ENCODE measurements at places on chromosomes 12 and 14.
A peak's percentile ranks its signal among the peaks of the same experiment; 100 is the strongest.

DNA sequence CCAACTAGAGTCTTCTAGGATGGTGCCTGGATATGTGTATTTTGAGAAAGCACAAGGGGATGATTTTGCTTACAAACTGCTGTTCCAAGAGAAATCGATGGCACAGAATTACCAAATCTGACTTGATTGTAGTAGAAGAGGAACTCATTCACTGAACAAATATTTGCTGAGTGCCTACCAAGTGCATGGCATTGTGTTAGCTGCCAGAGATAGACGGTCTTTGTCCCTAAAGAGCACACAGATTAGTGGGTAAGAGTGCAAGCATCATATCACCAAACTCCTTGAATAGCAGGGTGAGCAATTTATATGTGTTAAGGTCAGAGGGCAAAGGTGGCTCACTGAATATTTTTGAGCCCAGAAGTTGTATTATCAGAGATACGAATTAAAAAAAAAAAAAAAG, 3.5 kb upstream of the FOXN3 start:
- no peak for DNase-seq

GRCh38 chr14:98154254-98154653, 1117.7 kb downstream of the BCL11B start:
- DNase-seq = no peak

DNA sequence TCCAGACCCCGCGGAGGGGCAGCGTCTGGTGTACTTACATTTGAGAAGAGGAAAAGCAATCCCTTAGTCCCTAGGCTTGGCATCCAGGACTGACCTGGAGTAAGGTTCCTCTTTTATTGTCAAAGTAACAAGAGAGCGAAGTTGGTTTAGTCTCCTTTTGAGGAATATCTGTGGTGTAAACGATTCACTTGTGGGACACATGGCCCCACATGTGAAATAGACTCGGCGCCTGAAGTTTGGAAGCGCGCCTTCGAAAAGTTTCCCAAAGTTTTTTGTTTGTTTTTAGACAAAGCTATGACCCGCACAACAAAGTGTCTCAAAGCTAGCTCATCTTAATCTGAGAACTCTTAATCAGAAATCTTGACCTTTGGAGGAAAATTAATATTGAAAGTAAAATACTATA, 744 bp downstream of the STYX start:
- DNase-seq = no peak

- peak; percentile 65 for DNase-seq
These were observed 52.3 kb downstream of the PPM1H start for GRCh38 chr12:62882696-62883095.

DNA sequence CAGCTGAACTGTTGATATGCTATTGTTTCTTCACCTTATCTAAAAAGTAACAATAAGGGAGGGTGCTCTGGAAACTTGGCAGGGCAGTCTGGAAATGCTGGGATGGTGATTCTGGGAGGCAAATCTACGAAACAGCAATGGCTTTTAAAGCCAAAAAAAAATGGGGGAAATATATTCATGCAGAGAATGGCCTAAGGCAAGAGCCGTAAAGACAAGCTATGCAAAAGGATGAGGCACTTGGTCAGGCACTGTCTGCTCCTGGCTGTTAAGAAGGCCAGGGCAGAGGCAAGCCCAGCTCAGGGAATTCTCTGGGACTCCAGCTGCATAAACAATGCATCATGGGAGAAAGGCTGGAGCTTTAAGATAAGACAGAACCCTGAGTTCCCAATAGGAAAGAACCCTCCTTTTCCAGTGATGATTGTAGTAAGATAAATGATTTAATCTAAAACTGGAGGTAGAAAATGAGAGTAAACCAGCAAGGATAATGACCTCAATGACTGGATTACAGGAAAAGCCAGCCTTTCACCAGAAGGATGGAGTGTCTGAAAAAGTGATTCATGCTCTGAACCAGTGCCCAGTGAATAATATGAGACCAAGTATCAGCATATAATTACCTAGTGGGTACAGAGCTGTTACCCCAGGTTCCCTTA, 46.0 kb downstream of the ITPR2 start:
- DNase-seq = no peak

GRCh38 chr14:93905623-93906022, 21.5 kb upstream of the FAM181A start:
- no peak for DNase-seq

GRCh38 chr12:57539134-57539768, 7.7 kb downstream of the DCTN2 start:
- DNase-seq = no peak

GRCh38 chr12:117850048-117850447, 118.7 kb downstream of the KSR2 start:
- peak; percentile 32 for DNase-seq

GRCh38 chr14:99393059-99393655, 87.5 kb downstream of the SETD3 start:
- peak; percentile 54 for DNase-seq

- no peak for DNase-seq
These were observed 21.4 kb downstream of the LGR5 start for GRCh38 chr12:71460850-71461609.

- peak; percentile 49 for DNase-seq
These were observed 536 bp downstream of the VPS29 start for GRCh38 chr12:110501399-110501751.

DNA sequence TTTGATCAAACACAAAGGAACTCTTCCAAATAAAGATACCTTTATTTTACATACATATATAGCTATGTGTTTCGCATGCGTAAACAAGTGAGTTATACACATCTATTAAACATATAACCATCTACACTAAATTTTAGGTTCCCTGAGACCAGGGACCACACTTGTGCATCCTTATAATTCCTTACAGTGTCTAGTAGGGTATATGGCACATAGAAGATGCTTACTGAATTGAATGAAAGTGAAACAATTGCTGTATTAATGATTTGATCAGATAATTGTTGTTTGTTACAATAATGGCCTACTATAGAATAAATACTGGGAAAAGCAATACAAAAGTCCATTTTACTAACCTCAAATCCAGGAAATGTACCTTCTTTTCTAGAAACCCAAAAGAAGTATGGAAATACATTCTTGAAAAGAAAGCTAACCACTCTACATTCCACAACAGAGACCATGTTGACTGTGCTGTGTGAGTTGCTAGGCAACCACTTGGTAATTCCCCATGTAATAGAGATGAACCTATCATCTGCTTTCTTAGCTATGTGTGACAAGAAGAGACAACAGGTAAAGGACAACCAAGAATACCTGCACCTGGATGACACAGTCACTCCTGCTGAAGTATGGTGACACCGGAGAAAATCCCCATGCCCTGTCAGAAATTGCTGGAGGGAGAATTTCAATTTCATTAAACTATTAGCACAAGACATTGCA, 11.9 kb upstream of the CIPC start:
- peak; percentile 73 for DNase-seq

DNA sequence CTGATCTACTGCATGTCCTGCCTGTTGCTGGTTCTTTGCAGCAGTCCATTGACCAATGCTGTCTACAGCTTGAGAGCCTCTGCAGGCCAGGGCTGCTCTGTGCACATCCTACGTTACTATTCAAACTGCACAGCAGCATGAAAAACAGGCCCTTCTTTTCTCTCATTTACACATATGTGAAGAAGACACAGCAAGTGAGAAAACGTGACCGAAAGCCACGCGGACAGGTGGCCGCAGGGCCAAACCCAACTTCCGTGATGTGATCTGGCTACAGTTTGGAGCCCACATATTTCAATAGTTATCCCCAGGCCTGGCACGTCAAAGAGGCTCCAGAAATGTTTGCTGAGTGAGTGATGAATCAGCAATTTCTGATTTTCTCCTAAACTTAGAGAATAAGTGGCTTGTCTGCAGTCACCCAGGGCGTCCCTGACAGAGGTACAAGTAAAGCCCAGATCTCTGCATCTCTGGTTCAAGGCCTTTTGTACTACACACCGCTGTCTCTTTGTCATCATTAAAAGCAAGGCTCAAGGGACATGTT, 17.9 kb upstream of the TCL1B start:
- no peak for DNase-seq

GRCh38 chr12:27338473-27338872, 5.8 kb downstream of the BMAL2 start:
- DNase-seq = peak; percentile 38

DNA sequence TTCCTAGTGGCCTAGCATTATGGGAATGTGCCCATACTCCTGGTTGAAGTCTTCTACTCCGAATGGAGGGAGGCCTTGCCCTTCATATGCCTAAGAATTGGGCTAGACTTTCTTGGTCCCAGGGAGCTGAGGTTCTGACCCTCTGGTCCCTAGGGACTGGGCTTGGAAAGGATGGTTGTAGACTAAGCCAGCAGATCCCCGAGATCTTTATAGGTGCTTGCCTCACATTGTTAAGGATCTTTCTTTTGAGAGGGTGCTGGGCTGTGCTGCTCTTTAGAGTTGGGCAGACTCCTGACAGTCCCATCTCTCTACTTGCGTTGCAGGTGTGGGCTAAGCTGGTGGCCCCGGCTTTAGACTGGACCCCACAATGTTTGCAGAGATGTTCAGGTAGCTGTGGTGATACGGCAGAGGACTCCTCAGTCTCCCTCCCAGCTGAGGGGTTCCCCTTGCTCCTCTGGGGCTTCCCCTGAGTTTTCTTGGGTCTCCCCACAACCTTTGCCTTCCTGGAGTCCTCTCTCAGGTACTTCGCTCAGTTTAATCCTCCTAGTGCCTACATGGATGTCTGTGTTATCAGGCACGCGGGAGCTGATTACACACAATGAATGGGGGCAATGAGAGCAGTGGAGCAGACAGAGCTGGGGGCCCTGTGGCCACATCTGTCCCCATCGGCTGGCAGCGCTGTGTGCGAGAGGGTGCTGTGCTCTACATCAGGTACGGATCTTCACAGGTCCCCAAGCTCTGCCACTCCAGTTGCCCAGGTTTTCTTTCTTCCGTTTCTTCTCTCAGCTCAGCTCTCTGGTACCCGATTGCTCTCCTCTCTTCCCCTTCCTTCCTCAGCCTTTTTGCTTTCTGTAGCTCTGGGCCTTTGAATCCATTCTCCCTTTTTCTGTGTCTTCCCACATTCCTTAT, 1.3 kb downstream of the MBD6 start:
- DNase-seq = peak; percentile 25

GRCh38 chr12:77697126-77697525, 133.6 kb upstream of the NAV3 start:
- DNase-seq = no peak

DNA sequence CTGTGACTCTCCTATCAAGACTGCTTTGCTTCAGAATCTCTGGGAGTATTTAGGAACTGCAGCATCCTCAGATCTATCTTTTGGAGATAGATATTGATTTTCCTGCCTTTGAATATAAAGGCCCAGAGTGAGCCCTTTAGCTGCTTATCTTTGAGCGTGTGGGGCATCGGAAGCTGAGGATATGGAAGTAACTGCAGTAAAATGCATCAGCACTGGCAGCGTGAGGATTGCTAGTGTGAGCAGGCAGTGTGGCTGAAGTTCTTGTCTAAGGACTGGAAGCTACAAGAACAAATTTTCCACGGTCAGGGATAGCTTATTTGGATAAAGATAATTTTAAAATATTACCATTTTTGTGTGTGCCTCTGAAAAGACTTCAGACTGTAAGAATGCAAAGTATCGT, 474.7 kb downstream of the NPAS3 start:
- DNase-seq = no peak

DNA sequence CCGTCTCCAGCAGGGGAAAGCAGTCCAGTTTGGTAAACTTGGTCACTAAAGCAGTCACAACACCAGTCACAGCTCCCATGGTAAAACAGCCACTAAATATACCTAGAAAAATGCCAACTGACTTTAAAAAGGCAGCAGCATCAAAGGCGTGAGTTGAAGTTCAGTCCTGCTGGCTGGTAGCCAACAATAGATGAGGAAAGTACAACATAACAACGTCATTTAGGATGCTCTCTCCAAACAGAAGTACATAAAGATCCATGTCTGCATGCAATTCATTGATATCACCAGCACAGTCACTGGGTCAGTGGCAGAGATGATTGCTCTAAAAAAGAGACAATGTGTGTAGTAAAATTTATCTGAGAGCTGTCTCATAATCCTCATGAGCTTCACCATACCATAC, 59.3 kb upstream of the TMPO start:
- DNase-seq = no peak

- no peak for DNase-seq
These were observed 26.8 kb downstream of the CORO1C start for GRCh38 chr12:108704527-108704926.

GRCh38 chr14:77271113-77271710, at the start of gene NGB:
Gene NGB, minus strand, starts transcription at chr14:77271206. Its CDS starts 269 bp downstream, at chr14:77270937.
- no peak for DNase-seq

- no peak for DNase-seq
These were observed 172.4 kb upstream of the LMNTD1 start for GRCh38 chr12:25725470-25725869.

GRCh38 chr12:67070604-67071003, 198.6 kb upstream of the CAND1 start:
- no peak for DNase-seq

DNA sequence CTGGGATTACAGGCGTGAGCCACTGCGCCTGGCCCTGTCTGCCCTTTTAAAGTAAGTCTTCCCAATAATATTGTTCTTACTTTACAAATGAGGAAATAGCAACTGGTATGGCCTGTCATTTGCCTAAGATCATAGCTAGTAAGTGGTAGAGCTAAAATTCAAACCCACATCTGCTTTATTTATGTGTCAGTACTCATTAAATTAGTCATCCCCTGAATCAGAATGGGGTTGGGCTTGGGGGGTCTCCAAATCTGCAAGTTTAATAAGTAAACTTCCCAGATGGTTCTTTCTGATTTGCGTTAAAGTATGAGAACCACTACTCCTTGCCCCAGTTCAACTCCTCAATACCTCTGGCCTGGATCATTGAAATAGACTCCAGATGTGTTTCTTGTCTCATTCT, 96.2 kb downstream of the FAR2 start:
- DNase-seq = peak; percentile 14

- DNase-seq = peak; percentile 45
These were observed 66.5 kb upstream of the MAX start for GRCh38 chr14:65168840-65169239.

DNA sequence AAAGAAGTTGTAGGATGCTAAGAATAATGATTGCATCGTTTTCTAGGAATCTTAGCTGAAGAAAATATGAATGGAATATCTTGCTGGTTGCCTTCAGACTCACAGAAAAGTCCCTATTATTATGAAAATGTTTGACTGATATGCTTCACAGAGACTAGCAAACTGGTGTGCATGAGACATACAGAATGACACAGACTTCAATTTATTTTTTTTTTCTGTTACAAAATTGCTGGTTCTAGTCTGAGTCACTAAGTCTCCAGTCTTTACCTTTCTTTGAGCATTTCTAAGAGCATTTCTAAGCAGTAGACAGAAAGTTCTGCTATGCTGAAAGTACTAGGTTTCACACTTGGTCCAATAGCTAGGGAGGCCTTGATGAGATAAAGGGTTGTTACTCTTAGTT, 377.6 kb upstream of the ATP2B1 start:
- DNase-seq = no peak

DNA sequence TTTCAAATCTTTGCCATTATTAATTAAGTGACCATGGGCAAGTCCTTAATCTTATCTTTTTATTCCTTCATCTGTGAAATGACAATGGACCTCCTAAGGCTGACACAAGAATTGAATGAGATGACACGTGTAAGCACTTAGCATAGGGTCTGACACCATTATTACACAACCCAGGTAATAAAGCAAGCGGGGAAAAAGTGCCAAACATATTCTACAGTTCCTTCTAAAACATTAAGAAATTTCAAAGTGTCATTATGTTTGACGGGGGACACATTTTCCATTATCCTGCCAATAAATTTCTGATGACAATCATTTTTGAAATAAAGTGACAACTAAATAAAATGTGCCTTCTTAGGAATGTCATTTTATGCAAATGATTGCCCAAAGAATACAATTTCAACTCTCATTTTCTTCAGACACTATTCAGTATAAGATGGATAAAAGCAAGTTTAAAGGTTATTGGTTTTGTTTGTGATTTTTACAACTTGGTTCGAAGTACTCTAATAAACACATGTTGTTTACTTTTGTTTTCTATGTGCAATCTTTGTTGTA, 3.0 kb downstream of the ANKS1B start:
- no peak for DNase-seq
